ENCODE measurements at places on chromosomes 12 and 14. TPM values are rescaled to one million over a fixed set of nuclear protein-coding genes. Genes with fewer than 3 reads are reported as not detected.
A peak's percentile ranks its signal among the peaks of the same experiment; 100 is the strongest.

Gene PLEKHD1
- total RNA-seq: 0.25 TPM

Gene NXPH4
- total RNA-seq: 0.49 TPM

Gene IFNG-AS1
- 9.3 TPM for total RNA-seq

Gene SERPINA9
- not detected for total RNA-seq

Gene KRT8
- total RNA-seq: not detected

Gene SERPINA10
- not detected for total RNA-seq

Gene GRIN2B
- total RNA-seq: not detected

Gene RD3L
- total RNA-seq: not detected

Gene IL22
- not detected for total RNA-seq

GRCh38 chr12:95956557-95957145, 13.5 kb downstream of the AMDHD1 start:
- no peak for DNase-seq

GRCh38 chr12:65362234-65363031, 84.0 kb downstream of the MSRB3 start:
- no peak for DNase-seq

- DNase-seq: no peak
These were observed 144.2 kb downstream of the PAWR start for GRCh38 chr12:79546466-79547043.

- DNase-seq: peak; percentile 23
These were observed 104.6 kb downstream of the GALC start for GRCh38 chr14:87888136-87888999.

DNA sequence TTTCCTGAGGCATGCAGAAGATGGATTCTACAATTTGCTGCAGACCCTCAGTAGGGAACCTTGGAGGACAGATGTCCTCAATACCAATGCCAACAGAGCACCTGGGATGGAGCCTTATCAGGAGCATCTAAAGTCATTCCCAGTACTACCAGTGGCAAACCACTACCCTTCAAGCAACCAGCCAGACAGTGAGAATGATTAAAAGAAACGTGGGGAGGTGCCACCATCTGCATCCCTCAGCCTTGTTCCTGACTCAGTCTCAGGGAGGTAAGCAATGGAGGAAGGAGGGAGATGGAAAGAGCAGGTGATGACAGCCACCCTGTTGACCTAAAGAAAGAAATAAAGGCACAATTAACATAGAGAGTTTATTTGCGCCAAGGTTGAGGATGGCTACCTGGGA, 175.2 kb upstream of the GRIN2B start:
- no peak for DNase-seq

DNA sequence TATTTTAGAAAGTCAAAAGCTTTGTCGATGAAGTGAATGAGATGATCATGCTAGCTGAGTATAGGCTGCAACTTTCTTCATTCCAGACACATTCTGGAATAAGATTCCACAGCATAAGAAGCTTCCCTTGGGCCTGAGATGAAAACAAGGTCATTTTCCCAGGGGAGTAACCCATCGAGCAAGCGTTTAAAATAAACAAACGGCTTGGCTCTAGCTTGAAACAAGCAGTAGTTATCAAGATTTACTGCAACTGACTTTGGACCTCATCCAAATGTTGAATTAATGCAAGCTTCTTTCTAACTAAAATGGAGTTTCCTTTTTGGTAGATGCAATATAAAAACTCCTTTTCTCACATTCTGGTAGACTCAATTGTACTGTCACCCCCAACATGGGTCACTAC, 23.0 kb downstream of the KCNJ8 start:
- DNase-seq: no peak

DNA sequence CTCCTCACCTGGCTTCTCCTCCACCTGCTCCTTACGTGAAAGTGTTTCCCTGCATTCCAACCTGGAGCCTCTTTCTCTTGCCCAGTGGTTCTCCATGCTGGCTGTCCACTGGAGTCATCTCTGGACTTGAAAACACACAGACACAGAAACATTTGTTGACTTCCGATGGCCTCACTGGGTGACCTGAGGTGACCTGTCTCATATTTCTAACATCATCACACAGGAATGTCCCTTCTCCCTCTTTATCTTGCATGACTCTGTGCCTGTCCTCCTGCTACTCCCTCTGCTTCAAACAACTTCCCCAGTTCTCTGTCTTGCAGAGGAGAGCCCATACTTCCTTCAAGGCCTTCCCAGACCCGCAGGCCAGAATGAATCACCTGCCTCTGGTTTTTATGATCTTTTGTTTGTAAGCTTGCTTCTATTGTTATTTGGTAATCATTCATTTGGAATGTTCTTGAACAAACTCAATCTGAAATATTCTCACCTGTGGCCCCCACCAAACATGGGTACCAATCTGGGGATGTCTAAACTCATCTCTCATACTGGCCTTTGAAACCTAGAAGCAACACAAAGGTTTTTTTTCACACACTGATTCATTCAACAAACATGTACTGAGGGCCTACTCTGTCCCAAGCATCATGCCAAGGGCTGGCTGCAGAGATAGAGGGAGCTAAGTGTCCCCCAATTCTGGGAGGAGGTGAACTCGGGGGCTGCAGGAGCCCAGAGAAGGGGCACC, 9.7 kb upstream of the RIN3 start:
- DNase-seq: no peak

DNA sequence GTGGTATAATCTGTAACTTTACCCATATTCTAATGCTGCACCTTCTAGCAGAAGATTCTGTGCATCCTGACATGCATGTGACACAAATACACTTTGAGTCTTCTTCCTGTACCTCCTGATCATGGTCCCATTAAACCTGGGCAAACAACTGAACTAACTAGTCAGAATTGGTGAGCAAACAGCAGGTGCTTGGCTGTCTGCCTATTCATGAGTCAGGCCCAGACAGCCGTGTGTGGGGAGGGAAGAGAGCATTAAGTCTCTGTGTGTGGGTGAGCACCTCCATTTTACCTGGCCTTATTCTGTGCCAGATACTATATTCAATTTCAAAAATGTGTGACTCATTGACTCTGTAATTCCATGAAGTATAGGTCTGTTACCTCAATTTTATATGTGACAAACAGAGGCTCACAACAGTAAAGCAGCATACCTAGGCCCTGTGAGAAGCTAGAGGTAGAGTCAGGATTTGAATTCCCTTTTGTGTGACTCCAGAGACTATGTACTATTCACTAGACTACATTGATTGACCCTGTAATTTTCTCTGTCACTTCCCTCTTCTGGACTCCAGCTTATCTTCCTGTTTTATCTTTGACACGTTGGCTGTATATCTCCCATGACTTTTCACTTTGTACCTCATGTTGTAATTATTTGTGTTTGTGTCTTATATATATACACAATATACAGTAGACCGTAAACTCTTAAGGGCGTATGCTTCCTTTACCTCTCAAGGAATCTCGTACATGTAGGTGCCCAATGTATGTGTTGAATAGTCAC, 32.2 kb downstream of the SUSD6 start:
- no peak for DNase-seq

DNA sequence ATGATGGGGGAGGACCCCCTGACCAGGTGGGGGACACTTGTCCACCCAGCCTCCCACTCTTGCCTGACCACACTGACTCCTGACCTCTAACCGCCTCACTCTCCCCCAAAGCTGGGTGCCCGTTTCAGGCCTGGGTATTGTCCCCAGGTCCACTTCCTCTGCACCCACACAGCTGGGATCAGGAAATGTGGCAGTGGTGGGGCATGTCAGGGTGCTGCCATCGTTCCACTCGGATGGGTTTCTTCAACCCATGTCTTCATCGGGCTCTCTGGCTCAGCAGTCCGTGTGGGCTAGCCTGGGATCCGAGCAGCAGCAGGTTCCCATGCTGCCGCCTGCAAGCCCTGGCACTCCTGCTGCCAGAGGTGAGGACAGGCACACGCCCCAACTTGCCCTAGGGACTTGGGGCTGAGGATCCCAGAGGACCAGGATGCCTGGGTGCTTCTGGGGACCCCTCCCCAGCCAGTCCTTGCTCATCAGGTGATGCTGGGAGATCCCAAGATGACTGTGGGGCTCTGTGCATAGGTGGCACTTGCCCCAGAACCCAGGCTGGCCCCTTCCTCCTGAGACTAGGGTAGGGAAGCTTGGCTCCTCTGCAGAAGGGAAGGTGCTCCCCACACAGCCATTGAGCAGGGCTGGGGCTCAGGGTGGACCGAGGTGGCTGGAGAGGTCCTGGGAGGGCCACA, 2.9 kb upstream of the CLBA1 start:
- DNase-seq: no peak

- no peak for DNase-seq
These were observed 161.3 kb upstream of the BMP4 start for GRCh38 chr14:54117924-54118323.

DNA sequence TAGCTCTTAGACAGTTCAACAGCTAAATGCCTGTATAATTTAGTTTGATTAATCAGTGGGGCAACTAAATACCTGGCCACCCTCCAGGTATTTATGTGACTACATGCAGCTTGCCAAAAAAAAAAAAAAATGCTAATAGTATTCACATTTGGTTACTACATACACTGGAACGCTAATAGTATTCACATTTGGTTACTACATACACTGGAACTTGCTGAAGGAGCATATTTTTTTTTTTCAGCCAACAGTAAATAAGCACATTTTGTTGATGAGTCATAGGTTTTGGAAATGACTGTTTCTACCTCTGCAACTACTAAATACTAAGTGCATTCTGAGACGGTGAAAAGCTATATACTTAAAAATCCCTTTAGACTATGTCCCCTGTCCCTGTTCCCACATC, 1172.3 kb downstream of the LRFN5 start:
- DNase-seq: no peak

- DNase-seq: no peak
These were observed 114.8 kb downstream of the MON2 start for GRCh38 chr12:62581288-62582064.

DNA sequence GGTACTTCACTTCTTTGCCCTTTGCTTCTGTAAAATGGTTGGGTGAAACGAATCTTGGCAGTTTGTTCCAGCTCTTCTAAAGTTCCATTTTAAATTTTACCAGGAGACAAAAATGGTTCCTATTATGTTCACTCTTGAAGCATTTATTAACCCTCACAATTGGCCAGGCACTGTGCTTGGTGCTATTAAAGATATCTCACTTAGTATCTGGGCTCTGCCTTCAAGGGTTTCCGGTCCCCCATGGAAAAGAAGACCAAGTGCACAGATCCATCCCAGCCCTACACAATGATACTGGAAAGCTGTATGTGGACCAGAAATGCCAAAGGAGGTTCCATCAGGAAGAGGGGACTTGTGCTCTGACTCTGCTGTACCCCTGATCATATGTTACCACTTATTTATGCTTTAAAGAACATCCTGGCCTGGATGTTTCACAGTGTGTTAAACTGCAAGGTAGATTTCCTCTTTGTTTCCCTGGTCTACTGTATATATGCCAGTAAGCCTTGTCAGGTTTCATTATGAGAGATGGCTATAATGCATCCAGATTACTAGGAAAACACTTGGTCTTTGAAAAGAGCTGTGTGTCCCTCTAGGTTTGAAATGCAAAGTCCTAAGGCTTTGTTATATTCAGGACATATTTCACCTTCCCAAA, 154.8 kb downstream of the PRKCH start:
- DNase-seq: no peak

GRCh38 chr12:9041321-9041720, 52.0 kb downstream of the KLRG1 start:
- DNase-seq: no peak

GRCh38 chr14:80264702-80265101, 53.4 kb upstream of the DIO2 start:
- no peak for DNase-seq

- DNase-seq: no peak
These were observed 18.2 kb downstream of the PYM1 start for GRCh38 chr12:55909513-55909884.

DNA sequence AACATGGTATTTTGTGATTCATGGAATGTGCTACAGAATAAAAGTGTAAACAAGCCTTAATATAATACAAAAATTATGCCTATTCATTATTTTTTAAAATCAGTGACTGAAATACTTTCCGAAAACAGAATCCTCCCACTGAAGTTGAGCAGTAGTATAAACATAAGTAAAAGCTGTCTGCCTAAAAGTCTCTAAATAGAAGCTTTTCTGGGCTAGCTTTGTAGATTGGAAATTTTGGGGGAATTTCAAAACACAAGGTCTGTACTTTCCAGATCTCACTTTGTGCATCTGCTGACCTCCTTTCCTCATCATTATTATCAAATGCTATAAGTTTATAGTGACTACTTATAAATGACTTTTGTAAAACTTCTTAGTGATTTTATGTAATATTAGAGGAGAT, 80.4 kb upstream of the TRHDE start:
- DNase-seq: no peak

DNA sequence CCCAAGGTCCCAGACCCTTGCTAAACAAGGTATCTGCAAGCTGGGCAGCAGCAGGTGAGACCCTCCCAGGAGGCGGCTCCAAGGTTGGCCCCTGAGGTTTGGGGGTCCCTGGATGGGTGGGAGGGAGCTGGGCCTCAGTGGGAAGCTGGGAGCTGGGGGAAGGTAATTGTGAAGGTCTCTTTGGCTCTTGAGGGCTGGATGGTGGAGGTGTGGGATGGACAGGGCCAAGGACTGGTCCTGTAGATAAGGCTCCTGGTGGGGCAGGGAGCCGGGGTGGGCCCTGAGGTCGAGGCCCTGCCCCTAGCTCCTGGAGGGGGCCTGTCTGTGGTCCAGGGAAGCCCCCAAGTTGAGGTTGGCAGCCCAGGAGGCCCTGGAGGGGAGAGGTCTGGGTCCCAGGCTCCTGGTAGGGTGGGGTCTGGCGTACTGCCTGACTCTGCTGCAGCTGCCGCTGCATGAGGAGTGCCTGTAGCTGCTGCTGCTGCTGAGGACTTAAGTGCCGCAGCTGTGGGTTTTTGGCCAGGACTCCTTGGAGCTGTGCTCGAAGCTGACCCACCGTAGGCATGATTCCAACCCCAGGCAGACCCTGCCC, 13.1 kb upstream of the PRKAG1 start:
- DNase-seq: no peak

DNA sequence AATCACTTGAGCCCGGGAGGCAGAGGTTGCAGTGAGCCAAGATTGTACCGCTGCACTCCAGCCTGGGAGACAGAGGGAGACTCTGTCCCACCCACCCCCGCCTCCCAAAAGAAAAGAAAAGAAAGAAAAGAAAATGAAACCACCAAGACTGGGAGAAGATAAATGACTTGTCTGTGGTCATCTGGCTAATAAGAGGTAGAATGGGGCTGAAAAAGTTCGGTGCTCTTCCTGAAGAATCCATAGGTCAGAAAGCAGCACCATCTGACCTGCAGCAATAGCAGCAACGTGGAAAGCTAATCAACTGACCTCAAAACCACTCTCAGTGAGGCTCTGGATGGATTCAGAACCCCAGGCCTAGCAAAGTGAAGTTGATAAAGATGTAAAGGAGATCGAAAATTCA, 25.2 kb downstream of the SSH1 start:
- no peak for DNase-seq

DNA sequence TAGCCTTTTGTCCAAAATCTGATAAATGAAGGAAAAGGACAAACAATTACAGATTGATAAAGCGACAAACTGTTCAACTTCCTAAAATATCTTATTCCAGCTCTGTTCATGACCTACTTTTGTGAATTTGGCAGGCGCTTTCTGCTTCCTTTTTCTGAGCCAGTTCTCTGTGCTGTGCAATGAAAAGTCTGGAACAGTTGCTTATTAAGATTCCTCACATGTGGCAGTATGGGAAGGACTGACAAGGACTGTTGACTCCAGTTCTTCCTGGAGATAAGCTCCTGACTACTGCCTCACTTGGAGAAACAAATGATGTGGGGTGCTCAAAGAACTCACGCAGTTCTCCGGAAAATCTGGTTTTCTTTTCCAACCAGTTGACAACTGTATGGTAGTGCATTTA, 58.3 kb upstream of the ANP32D start:
- no peak for DNase-seq

- no peak for DNase-seq
These were observed 4.7 kb upstream of the CREBL2 start for GRCh38 chr12:12606781-12607589.

Measured in CD4-positive, CD25-positive, alpha-beta regulatory T cell (primary cell).